Frontal cortex (tissue), 4 donors: ENCODE measurements at places on chromosomes 13 and 19.

DNA sequence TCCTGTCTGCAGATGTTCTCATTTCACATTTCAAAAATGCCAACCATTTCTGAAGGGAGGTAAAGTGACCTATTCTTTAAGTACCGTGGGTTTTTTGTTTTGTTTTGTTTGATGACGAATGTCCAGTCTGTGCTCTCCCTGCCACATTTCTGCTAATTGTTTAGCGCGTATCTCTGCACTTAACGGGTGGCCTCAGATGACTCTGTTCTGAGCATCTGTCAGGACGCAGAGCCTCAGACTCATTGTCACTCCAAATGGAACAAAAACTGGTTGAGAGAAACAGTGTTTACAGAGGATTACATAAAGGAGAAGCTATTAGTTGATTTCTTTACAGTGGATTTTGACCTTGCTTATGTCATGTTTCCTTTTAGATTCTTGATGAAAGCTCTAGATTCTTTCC is 23.7 kb downstream of the TPP2 start:
- no peak for DNase-seq

GRCh38 chr13:76741046-76741445 is 145.2 kb downstream of the KCTD12 start:
- no peak for DNase-seq

- no peak for DNase-seq
Observed at GRCh38 chr13:76597868-76598267, 288.3 kb downstream of the KCTD12 start.

DNA sequence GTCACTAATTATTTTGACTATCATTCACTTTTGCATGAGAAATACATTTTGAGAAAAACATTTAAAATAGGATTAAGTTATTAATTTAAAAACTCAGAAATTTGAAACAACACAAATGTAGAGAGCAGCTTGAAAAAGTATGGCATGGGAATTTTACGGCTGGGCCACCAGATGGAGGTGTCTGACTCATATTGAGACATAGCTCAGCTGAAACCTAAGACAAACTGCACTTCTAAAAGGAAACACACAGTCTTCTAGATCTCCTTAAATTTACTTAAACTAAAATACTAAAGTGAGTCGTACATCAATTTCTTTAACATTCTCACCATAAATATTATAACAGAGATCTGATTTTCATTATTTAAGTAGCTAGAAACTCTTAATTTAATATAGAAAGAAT is 41.9 kb upstream of the POSTN start:
- DNase-seq, result no peak
